ENCODE measurements at places on chromosomes 1 and 21.
A peak's percentile ranks its signal among the peaks of the same experiment; 100 is the strongest.

- no peak for DNase-seq
Measured at GRCh38 chr1:218069180-218069579, 215.9 kb upstream of the RRP15 start.

DNA sequence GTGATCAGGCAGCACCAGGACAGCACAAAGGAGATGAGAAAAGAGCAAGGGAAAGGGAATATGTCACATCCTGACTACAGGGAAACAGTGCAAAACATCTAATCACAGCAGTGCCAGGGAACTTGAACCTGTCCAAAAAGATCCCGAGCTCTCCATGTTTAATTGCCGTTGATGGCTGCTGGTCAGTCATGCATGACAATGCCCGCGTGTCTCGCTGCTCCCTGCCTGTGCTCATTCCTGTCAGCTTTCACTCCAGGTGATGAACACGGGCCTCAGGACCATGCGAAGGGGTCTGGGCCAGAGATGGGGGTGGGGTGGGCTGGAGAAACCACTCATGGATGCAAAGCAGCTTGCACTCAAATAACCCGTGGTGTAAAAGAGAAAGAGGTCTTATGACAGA is 287.0 kb downstream of the GPATCH2 start:
- DNase-seq = no peak

DNA sequence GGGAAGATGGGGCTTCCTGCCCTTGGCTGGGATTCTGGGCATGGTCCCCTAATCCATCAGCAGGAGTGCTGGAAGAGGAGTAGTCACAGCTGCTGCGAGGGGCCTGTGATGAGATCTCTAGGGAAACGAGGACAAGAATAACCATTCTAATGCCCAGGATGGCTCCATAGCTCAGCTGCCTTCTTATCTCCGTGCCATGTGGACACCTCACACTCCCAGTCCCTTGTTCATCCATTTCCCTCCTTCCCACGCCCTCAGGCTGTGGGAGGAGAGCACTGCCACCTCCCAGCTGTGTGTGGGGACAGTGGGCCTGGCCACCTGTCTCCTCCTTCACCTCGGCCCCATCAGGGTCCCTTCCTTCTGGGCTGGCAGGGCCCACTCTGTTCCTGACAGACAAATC is 16.1 kb upstream of the ETV3 start:
- no peak for DNase-seq

- no peak for DNase-seq
Measured at GRCh38 chr1:68384872-68385411, 64.8 kb downstream of the RPE65 start.

DNA sequence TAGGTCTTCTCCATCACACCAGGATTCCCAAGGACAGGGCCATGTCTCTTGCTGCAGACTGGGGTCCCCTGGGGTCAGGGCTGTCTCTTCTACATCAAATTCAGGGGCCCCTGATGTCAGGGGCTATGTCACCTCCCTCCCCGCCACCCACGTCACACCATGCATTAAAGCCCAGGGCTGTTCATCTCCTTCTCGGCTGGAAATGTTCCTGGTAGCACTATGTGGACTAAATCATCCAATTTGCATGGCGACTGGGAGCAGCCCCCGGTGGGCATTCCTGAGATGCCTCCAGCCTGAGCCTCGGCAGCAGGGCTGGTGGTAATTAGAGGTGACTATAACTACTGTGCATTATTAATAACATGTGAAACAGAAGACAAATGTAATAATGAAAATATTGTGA is 151.7 kb upstream of the HMGB4 start:
- no peak for DNase-seq

GRCh38 chr21:46185716-46186115 is 1.5 kb upstream of the SPATC1L start:
- no peak for DNase-seq

DNA sequence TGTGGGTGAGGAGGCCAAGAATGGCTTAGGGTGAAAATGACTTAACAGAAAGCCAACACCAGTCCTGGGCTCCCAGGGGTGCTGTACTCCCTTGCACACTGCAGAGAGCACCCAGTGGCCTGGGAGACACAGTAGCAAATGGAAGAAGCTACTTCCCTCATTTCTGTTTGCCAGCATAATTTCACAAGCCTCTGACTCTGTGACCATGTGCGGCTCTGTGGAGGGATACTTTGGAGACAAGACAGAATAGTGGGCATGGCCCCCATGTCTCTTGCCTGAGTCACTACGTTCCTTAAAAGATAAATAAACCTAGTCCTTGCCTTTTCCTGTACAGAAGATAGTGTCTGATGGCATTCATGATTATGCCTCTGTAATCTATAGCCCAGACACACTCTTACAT is 38.1 kb downstream of the TRIM62 start:
- DNase-seq = no peak

GRCh38 chr1:245148861-245149260 is 5.9 kb upstream of the KIF26B start:
- no peak for DNase-seq

- DNase-seq = no peak
Measured at GRCh38 chr1:110210604-110211495, 736 bp downstream of the KCNC4 start.

DNA sequence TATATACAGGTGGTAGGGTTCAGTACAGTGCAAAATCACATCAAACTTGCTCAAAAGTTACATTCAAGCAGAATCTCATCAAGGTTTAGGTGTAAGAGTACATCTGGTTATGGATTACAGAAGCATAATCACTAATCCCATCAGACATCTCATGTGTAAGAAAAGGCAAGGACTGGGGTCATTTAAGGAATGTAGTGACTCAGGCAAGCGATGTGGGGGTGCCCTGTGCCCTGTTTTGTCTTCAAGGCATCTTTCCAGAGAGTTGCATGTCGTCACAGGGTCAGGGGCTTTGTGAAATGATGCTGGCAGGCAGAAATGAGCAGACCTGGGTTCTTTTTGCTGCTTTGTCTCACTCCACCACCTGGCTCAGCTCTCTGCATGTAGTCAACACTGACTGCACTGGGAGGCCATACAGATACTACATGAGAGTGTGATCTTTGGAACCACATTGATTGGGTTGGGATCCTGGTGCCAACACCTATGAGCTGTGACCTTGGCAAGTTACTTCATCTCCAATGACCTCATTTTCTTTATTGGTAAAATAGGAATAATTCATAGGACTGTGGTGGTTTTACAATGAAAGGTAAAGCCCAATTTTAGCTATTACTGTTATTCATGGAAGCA is 8.2 kb upstream of the HHIPL2 start:
- no peak for DNase-seq

DNA sequence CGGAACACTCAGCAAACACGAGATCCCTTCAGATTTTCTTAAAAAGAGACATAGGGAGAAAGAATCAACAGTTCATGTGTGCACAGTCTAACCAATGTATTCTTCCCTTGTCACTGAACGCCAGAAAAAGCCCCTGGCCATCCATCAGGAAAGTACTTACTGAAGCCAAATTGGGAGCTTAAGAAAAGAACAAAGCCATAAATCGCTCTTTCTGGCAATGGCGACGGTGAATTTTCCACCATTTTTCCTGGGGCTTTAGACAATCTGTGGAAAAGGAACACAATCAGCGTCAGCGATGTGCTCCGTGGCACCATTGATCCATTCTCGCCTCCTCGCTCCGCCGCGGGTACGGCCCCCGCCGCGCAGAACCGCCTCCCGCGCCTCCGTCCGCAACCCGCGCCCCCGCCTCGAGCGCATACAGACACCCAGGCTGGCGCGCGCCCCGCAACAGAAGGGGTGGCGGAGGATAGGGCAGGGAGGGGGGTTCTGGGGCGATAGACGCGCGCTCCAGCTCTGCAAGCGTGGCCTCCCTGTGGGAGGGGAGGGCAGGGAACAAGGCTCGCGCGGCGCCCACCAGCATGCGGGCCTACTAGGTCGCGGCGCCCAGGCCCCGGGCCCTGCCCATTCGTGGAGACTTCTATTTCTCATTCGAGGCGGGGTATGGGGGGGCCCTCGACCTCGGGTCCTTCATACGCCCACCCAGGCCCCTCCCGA is 440 bp downstream of the PIGP start:
- peak; percentile 99 for DNase-seq

GRCh38 chr21:41169701-41170100 is 1.7 kb downstream of the BACE2 start:
- DNase-seq = no peak

- peak; percentile 32 for DNase-seq
Measured at GRCh38 chr1:18118078-18118477, 10.5 kb downstream of the IGSF21 start.

DNA sequence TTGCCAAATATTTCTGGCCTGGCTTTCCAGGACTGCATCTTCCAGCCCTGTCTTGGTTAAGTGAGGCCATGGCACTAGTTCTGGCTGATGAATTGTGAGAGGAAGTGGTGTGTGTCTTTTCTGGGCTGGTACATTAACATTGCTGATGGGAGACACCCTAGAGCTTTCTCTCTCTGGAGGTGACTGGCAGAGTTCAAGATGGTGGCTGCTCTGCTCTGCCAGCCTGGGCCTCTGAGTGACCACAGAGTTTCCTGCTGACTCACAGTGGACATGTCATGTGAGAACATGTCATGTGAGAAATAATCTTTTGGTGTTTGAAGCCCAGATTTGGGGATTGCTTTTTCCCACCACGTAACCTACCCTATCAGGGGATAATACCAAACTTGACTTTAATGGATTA is 218.0 kb upstream of the KIAA0040 start:
- no peak for DNase-seq

- no peak for DNase-seq
Measured at GRCh38 chr1:15283526-15283925, 36.5 kb downstream of the FHAD1 start.

- no peak for DNase-seq
Measured at GRCh38 chr1:221148660-221149059, 269.4 kb downstream of the HLX start.

GRCh38 chr1:26038477-26038876 is 7.4 kb downstream of the SLC30A2 start:
- DNase-seq = no peak

DNA sequence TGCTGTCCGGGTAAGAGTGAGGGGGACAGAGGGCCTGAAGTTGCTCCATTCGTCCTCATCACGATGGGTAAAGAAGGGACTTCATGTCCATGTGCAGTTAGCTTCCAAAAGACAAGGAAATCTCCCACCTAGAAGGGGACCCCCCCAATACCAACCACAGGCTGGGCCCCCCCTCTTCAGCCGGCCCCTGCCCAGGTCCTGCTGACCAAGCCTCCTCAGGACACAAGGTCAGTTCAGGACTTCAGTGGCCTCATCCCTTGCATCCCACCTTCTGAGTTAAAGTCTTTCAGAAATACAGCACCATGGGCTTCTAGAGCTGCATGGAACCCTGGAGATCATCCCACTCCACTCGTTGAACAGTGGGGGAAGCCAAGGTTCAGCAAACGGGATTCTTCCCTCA is 115.4 kb upstream of the ERG start:
- DNase-seq = no peak

GRCh38 chr1:38064197-38064903 is 17.8 kb upstream of the POU3F1 start:
- no peak for DNase-seq

DNA sequence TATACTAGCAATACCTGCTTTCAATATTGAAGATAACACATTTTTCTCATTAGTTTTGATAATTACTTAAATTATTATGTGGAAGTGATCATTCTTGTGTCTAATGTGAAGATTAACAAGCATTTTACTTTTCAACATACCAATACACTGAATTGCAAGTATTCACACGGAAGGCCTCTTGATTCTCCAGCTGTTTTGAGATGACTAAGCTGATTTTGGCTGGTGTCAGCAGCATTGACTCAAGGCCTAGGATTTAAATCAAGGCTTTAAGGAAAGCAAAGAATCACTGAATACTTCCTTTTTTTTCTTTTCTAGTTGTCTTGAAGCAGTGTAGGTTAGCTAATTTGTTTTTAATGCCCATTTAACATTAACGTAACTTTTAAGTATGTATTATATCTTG is 373.7 kb downstream of the SRGAP2C start:
- no peak for DNase-seq

Data from hypothalamus (tissue), 51 donors.